Breast epithelium (tissue), 4 donors: ENCODE measurements at places on chromosomes 6 and 20. TPM values are rescaled to one million over a fixed set of nuclear protein-coding genes. Genes with fewer than 3 reads are reported as not detected.

GRCh38 chr20:49516916-49517804 is 34.7 kb upstream of the KCNB1 start:
- DNase-seq, result no peak

Gene HUS1B
- total RNA-seq, result 3.2 TPM

Gene TGM3
- total RNA-seq, result not detected

Gene PREP
- 22.3 TPM for total RNA-seq

DNA sequence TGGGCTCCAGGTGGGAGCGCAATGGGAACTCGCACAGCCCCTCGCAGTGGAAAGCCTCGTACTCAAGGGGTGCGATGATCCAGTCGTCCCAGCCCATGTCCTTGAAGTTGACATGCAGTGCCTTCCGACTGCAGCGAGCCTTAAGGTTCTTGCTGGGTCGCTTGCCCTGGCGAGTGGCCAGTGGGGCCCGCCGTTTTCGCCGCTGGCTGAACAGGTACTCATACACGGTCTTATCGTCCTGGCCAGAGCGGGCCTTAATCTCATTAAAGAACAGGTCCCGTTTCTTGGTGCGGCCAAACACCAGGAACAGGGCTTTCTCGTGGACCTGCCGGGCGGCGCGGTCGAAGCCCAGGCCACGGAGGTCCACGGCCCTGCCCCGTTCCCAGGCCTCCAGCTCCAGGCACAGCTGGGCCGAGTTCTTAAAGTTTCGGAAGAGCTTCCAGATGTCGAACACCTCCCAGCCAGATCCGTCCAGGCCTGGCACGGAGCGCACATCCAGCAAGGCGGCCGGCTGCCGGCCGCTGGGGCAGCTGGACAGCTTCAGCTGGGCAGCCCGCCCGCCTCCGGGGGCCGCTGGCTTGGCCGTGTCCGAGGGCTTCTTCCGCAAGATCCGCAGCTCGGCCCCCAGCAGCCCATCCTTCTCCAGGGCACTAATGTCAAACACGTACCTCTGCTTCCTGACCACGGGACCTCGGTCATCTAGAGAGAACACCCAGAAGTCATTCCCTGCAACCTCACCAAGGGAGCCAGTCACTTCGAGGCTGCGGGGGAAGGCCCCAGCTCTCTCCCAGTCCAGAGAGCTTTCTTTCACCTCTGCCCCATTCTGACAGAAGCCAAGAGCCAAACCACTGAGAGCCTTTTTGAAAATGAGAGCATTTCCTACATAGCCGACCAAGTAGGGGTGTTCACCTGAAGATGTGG is 3.7 kb downstream of the GDF5 start:
- DNase-seq, result no peak
